ENCODE measurements at places on chromosomes 6 and 20.

GRCh38 chr6:169009628-169010027 is 244.0 kb downstream of the THBS2 start:
- DNase-seq = no peak

- no peak for DNase-seq
These were observed 213.9 kb downstream of the SOD2 start for GRCh38 chr6:159479146-159479545.

- DNase-seq = no peak
These were observed 400.6 kb downstream of the ESR1 start for GRCh38 chr6:152207915-152208714.

DNA sequence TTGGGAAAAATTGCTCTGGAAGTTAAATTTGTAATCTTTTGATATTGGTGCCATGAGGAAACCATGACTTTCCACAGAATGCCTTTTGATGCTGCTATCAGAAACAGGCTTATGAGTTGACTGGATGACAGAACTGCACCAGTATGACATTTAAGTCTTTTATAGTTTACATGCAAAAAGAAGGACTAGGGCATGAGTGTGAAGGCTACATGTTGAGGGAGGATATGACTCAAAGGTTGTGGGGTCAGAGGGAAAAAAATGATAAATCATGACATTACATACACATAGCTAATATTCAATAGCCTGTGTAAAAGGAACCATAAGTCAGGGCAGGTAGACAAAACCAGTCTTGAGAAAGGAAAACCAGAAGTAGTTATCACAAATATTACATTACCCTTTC is 182.2 kb downstream of the COL12A1 start:
- DNase-seq = peak; percentile 32

- DNase-seq = peak; percentile 38
These were observed 360.7 kb downstream of the NKAIN2 start for GRCh38 chr6:124164343-124164742.

DNA sequence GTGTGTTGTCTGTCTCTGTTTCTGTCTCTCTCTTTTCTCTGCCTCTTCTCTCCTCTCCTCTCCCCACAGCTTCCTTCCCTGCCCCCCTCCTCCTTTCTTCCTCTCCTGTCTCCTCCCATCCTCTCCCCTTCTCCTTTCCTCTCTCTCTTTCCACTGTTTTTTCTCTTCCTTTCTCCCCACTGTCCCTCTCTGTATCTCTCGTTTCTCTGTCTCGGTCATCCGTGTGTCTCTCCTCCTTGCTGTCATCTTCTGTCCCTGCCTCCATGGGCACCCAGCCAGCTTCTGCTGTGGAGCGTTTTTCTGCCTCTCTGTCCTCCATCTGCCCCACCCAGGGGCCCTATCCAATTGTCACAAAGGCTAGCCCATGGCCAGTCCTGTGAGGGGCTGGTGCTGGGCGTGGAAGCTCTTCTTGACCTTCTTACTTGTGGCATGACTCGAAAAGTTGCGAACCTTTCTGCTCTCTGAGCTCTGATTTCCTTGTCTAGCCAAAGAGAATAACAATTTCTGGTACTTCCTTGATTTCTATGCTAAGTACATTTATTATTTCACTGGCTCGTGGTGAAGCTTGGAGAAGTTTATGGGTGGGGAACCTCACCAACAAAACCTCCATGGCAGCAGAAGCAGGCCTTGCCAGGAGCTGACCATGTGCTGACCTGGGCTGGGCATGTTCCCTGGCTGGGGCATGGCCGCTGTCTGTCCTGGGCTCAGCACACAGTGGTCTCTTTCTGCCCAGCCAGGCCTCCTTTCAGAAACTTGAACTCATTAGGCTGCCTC is 69.3 kb downstream of the CEBPB start:
- no peak for DNase-seq

GRCh38 chr6:158529629-158530028 is 30.3 kb upstream of the TMEM181 start:
- no peak for DNase-seq

GRCh38 chr6:131510591-131510990 is 62.4 kb upstream of the ARG1 start:
- DNase-seq = no peak

DNA sequence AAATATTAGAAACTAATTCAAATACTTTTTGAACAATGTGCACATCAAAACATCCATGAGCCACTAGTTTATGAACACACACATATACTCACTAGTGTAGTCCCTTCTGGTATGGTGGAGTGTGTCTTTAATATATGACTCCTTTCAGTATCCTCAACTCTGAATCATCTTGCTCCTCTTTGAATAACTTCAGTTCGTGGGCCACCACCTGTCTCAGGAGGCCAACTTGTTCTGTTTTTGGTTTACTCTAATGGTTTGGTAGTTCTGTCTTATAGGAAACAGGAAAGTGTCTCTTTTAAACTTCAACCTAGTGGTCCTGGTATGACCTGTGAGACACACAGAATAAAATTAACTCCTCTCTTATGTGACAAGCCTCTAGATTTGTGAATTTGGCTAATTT is 55.6 kb downstream of the ZNF292 start:
- no peak for DNase-seq

GRCh38 chr6:66849843-66850242 is 1142.8 kb upstream of the EYS start:
- DNase-seq = peak; percentile 26

DNA sequence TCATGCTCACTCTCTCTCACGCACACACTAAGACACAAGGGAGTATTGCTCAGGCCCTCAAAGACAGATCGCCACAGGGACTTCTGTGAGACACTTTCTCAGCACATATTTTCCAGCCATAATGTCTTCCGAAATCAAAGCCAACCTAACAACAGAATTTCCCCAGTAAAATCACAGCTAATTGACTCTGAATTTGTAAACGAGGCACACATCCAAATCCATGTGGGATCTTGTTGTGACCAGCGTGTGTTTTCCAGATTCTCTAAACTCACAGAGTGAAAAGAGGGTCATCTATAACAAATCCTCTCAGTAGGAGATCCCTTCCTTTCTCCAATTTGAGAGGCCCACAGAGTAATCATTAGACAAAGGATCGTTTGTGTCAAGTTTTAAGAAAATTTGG is 280.4 kb downstream of the PACRG start:
- DNase-seq = no peak

DNA sequence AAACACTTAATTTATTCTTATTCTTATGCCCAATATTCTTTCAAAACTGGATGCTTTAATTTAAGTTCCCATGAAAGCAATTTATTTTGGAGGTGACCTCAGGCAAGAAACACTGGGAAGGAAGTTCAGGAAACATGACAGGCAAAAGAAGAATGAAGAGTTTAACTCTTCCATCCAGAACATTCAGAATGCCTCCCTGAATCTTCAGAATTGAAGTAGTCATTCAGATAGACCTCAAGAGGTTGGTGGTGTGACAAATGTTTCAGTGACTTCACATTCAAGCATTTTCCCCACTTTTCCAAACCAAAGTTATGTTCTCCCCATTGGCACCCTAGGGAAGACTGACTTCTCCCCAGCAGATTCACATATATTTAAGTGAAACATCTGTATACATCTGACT is 110.5 kb downstream of the HAO1 start:
- no peak for DNase-seq

GRCh38 chr20:10110151-10110550 is 75.4 kb downstream of the ANKEF1 start:
- DNase-seq = no peak

- no peak for DNase-seq
These were observed 21.9 kb downstream of the DEF6 start for GRCh38 chr6:35319346-35320030.

DNA sequence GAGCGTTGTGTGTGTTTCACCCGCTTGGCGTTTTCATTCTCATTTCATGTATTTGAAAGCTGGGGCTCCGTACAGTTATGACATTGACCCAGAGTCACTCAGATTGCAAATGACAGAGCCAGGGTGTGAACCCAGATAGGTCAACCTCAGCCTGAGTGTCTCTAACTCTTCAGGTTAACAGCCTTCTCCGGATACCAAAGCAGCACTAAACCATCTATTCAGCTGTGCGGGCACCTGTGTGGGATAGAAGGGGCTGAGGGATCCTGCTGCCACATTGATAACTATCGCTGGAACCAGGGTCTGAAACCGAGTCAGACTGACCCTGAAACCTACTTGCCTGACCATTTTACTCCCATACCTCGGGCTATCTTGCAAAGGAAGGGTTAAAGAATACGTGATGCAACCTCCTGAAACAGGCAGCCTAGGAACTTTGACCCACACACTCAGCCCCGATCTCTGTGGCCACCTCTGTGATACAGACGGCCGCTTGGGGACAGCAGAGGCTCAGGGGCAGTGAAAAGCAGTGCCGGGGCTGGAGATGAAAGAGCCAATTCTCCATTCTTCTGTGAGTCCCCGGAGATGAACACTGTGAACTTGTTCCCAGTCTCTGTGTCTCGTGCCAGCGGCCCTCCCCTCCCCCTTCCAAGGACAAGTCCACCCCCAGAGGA is 233.5 kb upstream of the QKI start:
- peak; percentile 56 for DNase-seq

GRCh38 chr20:5065879-5066383 is 53.8 kb downstream of the PCNA start:
- peak; percentile 96 for DNase-seq

- DNase-seq = peak; percentile 99
These were observed 39.2 kb downstream of the ZMYND8 start for GRCh38 chr20:47317127-47317895.

GRCh38 chr6:26187981-26188635 is 100.9 kb downstream of the HFE start:
- peak; percentile 68 for DNase-seq

- DNase-seq = peak; percentile 25
These were observed 40.2 kb upstream of the CD83 start for GRCh38 chr6:14077193-14077867.

DNA sequence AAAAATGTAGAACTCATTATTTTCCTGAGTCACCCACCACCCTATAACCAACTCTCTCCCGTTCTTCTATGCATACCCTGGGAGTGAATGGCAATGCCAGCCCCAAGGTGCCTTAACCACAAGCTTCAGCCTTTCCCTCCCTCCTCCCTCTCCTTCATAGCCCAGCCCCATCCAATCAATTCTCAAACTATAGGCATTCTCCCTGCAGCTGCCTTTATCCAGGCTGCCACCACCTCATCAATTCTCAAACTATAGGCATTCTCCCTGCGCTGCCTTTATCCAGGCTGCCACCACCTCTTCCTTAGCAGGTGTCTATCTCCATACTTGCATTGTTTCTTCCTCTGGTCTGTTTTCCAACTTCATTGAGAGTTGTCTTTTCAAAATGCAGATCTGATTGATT is 77.1 kb downstream of the PLEKHG1 start:
- no peak for DNase-seq

GRCh38 chr6:148704400-148705246 is 42.2 kb upstream of the UST start:
- DNase-seq = no peak

DNA sequence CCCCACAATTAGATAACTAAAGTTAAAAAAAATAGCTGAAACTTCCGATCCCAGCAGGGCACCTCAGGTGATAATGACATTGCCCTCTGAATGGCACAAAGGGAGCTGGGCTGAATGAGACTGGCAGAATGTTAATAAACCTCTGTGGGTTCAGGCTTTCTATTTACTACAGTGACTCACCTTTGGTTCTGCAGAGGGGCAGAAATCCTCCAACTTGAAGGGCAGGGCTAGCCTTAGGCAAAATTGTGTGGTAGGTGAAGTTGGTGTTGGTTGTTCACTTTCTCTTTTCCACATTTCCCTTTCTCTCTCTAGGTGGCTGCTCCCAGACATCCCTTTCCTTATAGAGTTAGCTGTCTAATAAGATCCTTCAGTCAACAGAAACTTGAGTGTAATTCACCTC is 625.2 kb downstream of the EPM2A start:
- no peak for DNase-seq

DNA sequence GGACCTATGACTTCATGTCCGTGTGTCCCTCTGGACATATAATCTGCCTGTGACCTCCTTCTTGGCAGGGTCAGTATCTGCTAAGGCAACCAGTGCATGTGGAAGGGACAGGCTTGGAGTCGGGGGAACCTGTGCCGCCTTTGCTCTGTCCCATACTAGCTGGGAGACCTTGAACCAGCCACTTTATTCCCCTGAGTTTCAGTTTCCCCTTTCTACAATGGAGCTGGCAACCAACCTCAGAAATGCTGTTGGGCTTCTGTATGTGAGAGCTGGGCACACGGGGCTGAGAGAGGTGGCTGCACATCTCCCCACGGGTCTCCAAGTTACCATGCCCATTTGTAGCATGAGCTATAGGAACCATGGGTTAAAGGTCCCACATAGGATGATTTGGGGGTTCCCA is 53.8 kb downstream of the CD40 start:
- DNase-seq = no peak

DNA sequence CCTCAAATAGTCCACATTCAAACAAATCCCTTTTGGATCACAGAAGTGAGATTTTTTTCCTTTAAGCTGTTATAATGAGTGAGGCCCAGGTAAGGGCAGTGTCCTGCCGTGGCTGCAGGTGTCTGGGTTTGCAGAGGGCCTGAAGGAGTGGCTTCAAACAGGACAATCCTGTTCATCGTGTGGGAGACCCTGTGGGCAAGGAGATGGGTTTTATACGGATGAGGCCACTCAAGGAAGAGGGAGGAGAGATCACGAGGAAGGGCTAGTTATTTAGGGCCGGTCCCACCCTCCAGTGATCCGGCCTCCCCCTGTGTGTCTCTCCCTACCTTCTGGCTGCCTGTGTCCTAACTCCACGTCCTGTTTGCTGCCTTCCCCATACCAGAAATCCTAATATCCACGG is 33.8 kb downstream of the PPP1R14C start:
- no peak for DNase-seq

DNA sequence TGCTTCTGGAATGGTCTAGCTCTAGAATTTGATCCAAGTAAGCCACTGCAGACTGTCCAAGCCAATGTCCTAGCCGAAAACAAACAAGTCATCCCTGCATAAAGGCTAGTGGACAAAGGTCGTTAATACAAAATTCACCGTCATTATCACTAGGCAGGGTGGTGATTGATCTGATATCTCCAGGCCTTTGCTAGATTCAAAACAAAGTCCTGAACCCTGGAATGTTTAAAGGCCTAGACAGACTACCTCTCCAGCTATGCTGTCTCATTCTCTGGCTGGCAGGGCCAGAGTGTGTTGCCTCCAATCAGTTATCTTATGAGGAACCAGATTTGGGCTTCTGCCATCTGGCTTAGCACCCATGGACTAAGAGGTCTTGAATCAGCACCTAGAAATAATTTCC is 38.3 kb downstream of the MAP7 start:
- DNase-seq = peak; percentile 33

- no peak for DNase-seq
These were observed 106.7 kb downstream of the SULF2 start for GRCh38 chr20:47678536-47678935.

- peak; percentile 91 for DNase-seq
These were observed 147.2 kb downstream of the VEGFA start for GRCh38 chr6:43916924-43917877.

- no peak for DNase-seq
These were observed 48.7 kb downstream of the RIN2 start for GRCh38 chr20:19806806-19807190.

DNA sequence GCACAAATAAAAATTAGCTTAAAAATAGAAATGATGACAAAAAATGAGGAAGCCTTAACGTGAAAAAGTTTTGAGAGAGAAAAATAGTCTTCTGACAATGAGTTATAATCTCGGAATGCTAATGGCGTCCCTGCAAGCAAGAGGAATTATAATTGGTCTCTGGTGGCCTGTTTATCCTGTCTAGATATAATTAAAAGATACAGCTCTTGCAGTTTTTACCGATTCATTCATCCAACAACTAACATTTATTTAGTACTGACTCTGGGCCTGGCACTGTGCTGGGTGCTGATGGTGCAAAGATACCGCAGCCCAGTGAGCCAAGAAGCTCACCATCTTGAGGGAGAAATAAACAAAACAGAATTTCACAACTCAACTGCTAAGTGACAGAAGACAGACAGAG is 31.6 kb upstream of the ANKRD60 start:
- DNase-seq = no peak
